M059J (cell line): ENCODE measurements at places on chromosomes 12 and 14. TPM values are rescaled to one million over a fixed set of nuclear protein-coding genes. Genes with fewer than 3 reads are reported as not detected.

Gene LMBR1L
- total RNA-seq, result 11.7 and 14.7 TPM in 2 replicates

Gene RALGAPA1
- 13.4 and 16.0 TPM in 2 replicates for total RNA-seq

DNA sequence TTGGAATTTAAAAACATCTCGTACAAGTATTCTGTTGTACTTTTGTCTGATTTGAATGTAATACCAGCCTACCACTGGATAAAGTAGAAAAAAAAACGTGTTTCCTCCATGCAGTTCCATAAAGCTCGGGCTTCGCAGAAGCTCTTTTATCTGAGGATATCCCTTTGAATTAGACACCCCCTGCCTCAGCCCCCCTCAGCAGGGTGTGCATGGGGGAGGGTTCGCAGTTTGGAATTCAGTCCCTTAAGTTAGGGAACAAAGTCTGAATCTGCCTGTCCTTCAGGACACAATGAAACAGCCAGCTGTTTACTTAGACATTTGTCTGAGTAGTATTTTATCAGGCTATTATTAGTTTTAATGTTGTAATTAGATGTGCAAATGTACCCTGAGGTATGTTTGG, 234.0 kb upstream of the CAND1 start:
- DNase-seq, result no peak

DNA sequence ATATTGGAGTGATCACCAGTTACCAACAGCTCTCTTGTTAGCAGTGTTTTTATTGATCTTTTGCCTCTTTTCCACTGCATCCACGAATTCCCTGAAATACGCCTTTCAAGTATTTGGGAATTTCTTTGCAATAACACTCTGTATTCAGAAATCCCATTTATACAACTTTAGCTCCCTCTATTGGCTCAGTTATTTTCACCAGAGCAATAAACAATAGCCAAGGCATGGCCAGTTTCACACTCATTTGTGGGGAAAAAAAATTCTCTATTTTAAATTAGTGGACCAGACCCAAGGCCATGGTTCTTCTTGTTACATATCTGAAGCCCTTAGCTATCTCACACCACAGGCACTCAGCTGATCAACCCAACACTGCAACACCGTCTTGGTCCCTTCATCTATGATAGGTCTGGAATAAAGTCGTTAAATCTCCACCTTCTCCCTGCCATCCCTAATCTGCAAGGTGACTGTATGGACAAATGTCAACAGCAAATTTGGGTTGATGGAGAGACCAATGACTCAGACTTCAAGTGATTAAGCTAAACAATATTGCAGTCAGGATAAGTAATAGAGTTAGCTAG, 92.4 kb upstream of the TMEM260 start:
- DNase-seq, result peak; percentile 12

- peak; percentile 9 for DNase-seq
Observed at GRCh38 chr14:24422261-24422660, 7.2 kb downstream of the CBLN3 start.

GRCh38 chr12:76030341-76031080, 1.1 kb downstream of the PHLDA1 start:
- peak; percentile 51 for DNase-seq

DNA sequence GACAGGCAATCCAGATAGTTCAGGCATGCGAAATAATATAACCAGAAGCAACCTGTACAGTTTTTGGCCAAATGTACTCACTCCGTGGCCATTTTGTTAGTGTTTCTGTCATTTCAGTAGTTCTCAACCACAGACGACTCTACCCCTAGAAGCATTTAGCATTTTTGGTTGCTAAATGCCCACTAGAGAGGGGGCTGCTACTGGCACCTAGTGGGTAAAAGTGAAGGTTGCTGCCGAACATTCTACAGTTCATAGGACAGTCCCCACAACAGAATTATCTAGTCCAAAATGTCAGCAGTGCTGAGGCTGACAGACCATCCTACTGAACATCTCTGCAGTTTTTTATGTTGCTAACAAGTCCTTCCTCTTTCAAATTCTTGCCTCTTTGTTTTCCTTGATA, 107.4 kb downstream of the TSHR start:
- DNase-seq, result peak; percentile 1

GRCh38 chr14:61527325-61528100, 167.8 kb upstream of the HIF1A start:
- peak; percentile 92 for DNase-seq

DNA sequence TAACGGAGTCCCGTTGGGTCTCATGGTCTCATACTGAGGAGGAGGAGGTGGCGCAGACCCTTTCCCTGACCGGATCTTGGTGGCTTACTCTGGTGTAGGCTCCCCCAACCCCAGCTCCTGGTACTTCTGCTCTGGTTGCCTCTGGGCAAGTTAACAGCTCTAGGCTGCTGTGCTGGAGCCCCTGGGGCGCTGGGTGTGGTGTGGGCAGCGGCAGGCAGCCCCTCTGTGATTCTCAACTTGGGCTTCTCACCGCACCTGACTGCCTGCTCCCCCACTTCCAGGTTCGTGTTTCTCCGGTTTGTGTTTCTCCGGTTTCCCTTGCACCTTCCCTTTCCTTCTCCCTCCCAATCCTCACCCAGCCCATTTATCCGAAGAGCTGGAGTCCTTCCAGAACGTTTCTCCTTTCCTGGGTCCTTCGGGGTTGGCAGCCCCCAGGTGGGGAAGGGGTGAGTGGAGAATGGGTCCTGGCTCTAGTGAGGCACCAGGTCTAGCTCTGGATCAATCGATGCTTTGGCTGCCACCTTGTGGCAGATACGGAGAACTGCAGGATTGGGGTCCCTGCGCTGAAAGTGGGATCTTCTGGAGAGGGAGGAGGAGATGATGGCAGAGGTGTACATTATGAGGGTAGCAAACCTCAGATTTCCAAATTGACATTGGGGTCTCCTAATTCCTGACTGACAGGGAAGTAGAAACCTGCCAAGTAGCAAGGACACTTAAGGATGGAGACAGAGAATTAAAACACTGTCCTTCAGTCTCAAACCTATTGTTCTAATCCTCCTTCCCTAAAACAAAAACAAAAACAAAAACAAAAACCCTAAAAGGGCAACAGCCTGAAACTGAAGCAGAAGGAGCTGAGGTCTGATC, 8.3 kb downstream of the CISTR start:
- DNase-seq, result peak; percentile 58

GRCh38 chr12:68779280-68779679, 28.7 kb upstream of the MDM2 start:
- DNase-seq, result no peak

GRCh38 chr14:32737621-32738020, 201.1 kb upstream of the NPAS3 start:
- no peak for DNase-seq

DNA sequence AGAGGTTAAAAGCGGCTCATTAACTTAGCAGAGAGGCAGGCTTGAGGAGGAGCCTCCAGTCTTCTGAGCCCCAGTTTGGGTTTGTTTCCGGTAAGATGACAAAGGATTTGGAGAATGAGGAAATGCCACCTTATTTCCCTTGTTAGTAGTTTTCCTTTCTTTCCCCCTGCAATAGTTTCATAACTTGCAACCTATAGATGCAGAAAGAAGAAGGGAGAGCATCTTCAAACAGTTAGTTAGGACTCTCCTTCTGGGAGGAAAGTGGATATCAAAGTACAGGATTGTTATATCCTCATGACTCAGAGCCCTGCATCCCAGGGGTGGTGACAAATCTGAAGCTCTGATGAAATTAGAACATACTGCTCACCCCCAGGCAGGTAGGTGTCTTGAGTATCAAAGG, 180.7 kb upstream of the SLC38A2 start:
- peak; percentile 84 for DNase-seq

GRCh38 chr14:39168591-39168990, 1.5 kb downstream of the TRAPPC6B start:
- DNase-seq, result no peak

DNA sequence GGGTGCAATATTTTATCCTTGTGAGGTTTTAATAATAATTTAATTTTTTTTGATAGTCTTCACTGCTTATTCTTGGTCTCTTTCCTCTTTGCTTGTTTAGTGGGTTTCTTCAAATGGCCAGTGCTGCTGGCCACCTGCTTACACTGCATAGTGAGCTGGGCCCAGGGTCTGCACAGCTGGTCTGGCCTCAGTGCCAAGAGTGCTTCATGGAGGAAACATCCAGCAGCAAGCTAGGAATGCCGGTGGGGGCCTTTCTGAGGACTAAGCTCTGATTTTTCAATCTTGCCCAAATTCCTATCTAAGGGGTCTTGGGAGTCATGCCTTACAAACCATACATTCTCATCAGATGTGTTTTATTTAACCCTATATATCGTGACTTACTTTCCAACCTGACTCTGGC, 13.3 kb upstream of the BDKRB2 start:
- no peak for DNase-seq

GRCh38 chr14:22824711-22825359, 4.9 kb upstream of the MRPL52 start:
- peak; percentile 97 for DNase-seq
